ENCODE measurements at places on chromosomes 16 and 17.

- no peak for DNase-seq
Observed at GRCh38 chr17:32461498-32461852, 17.2 kb downstream of the PSMD11 start.

DNA sequence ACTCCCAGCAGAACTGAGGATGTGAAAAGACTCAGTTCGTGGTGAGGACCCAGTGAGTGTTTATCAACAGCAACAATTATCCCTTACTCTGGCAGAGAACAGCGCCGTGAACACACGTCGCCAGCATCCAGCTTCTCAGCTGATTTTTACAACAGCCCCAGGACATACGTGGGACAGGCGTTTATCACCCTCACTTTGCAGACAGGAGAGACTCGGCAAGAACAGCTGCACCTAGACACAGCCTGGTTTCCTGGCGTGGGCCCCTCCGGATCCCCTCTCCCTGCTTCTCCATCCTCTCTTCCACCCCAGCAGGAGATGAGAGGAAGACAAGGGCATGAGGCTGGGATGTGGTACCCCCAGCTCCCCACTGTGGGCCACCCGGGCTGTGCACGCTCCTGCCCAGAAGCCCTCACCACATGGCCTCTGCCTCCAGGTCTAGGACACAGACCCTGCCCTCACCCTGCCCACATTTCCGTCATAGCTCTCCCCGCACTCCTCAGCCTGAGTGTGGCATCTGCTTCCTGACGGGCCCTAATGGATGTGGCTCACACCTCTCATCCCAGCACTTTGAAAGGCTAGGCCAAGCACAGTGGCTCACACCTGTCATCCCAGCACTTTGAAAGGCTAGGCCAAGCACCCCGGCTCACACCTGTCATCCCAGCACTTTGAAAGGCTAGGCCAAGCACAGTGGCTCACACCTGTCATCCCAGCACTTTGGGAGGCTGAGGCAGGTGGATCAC is 17.5 kb downstream of the ABR start:
- DNase-seq, result no peak

- no peak for DNase-seq
Observed at GRCh38 chr16:11390573-11391495, 45.6 kb downstream of the RMI2 start.

- DNase-seq, result no peak
Observed at GRCh38 chr17:16046966-16047365, 47.3 kb downstream of the TTC19 start.

GRCh38 chr17:19533036-19533717 is 477 bp upstream of the SLC47A1 start:
- no peak for DNase-seq

GRCh38 chr17:27545562-27546229 is 85.3 kb upstream of the LGALS9 start:
- DNase-seq, result no peak

GRCh38 chr16:75320435-75320834 is 69.0 kb upstream of the BCAR1 start:
- no peak for DNase-seq

GRCh38 chr16:1075546-1075945 is 3.0 kb downstream of the SSTR5 start:
- DNase-seq, result no peak

GRCh38 chr17:44203731-44204440 is 4.2 kb upstream of the ATXN7L3 start:
- DNase-seq, result no peak

GRCh38 chr17:59846394-59847165 is 46.2 kb downstream of the TUBD1 start:
- peak; percentile 37 for DNase-seq

DNA sequence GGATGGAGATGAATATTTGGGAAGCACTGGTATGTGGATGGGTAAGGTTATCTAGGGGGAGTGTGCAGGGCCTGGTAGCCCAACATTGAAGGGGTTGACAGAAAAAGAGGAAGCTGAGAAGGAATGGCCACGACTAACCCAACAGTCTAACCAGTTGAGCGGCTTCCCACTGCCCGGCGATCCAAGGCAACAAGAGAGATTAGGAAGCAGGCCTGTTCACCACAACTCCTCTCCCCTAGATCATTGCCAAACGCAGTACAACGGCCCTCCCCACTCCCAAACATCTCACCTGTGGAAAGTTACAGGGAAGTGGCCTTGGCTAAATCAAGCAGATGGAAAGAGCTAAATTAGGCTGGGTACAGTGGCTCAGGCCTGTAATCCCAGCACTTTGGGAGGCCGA is 11.2 kb upstream of the RANGRF start:
- no peak for DNase-seq

- DNase-seq, result peak; percentile 96
Observed at GRCh38 chr17:7314719-7315569, at the start of gene GPS2. Gene GPS2 (minus strand): TSS chr17:7315360. CDS start chr17:7315052, 308 bp downstream.

GRCh38 chr17:36899250-36900159 is 37.8 kb upstream of the LHX1 start:
- DNase-seq, result no peak

- DNase-seq, result peak; percentile 47
Observed at GRCh38 chr16:16861546-16861945, 482.6 kb downstream of the NPIPA7 start.

GRCh38 chr16:1293921-1294656 is 15.3 kb upstream of the UBE2I start:
- no peak for DNase-seq

- DNase-seq, result no peak
Observed at GRCh38 chr16:78761427-78761826, 662.0 kb downstream of the WWOX start.

DNA sequence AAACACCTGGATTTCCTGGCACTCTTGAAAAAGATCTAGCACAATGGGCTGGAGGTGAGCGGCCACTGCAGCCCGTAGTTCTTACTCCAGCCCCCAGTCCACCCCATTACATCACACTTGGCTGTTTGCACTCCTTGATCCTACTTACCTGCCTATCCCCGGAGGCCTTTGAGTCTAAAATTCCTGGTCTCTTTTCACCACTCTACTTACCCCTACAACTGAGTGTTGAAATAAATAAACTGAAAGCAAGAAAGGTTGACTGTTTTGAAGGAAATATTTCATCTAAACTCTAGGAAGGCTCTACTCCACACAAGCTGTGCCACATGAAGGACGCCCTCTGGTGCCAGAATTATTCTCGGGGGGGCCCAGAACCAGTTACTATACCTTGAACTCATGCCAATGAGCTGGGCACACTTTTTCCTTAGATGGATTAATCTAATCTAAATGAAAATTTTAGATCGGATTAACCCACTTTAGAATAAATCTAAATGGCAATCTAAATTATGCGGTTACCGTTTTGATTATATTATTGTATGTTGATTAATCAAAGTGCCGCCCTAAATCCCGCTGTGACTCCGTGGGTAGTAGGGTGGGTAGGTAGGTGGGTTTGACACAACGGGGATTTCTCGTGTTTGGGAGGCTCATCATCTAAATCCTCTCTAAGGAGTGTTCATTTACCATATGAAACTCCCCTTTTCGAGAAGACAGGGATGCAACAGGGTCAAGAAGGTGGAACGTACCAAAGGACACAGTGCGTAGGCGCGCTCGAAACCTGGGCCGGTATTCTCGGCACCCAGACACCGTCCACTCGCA is 651 bp upstream of the EIF1 start:
- no peak for DNase-seq

GRCh38 chr17:20071824-20072691 is 62.9 kb downstream of the SPECC1 start:
- no peak for DNase-seq

DNA sequence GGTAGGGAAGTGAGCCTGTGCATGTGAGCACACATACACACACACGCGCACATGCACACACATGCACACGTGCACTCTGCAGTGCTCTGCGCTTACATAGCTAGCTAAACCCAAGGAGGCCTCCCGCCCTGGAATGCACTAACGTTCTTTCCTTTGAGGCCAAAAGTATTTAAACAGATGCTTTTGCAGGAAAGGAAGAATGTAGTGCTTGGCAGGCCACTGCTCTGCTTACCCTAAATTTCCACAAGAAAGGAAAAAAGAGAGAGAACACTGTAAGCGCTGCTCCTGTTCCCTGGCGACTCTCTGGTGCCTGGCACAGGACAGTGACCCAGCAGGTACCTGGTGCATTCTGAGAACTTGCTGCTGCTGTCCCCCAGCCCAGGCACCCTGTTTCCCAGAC is 31.3 kb upstream of the MRPS23 start:
- DNase-seq, result no peak

DNA sequence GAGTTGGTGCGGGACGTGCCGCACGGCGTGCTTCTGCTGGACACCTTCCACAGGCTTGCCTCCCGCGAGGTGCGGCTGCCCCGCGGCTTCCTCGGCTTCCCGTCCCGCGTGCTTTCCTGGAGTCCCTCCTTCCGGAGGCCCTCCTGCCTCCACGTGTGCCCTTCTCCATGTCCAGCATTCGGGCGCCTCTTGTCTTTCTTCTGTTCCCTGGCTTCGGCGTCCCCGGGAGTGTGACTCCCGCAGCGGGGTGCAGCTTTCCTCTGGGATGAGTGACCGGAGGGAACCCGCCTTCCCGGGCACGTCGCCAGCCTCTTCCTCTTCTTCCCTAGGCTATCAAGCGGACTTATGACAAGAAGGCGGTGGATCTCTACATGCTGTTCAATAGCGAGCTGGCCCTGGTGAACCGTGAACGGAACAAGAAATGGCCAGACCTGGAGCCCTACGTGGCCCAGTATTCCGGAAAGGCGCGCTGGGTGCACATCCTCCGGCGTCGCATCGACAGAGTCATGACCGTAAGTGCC is 23.0 kb downstream of the DNAH2 start:
- DNase-seq, result no peak

- no peak for DNase-seq
Observed at GRCh38 chr17:63841350-63842172, 924 bp downstream of the SMARCD2 start.

GRCh38 chr17:57584050-57584551 is 161.0 kb downstream of the CCDC182 start:
- no peak for DNase-seq

DNA sequence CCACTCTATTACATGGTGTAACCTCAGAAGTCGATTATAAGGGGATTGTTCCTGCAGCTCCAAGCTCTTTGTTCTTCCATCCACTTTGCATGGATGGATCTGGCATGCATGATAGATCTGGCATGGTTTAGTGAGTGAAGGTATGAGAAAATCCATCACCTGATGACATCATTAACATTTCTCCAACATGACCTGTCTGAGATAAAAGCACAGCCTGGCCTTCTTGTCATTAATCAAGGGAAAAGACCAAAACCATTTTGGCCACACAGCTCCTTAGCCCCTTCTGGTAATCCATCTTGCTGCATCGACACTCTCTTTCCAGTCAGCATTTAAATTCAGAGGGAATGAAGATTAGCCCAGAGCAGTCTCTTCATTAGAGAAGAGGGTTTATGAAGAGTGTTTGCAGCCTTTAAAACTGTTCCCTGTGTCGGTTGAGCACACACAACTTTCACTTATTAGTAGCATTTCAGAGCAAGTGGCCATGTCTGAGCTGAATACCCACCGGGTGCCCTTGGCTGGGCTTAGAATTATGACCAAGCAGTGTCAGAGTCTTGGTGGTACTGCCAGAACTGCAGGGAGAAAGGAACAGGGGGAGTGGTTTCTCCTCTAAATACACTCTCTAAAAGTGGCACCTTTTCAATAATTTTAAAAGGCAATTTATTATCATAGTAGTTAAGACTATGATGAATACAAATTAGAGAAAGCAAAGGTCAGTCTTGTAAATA is 246.0 kb downstream of the HAPSTR1 start:
- no peak for DNase-seq

- no peak for DNase-seq
Observed at GRCh38 chr17:37608351-37609169, 658 bp downstream of the SYNRG start.

DNA sequence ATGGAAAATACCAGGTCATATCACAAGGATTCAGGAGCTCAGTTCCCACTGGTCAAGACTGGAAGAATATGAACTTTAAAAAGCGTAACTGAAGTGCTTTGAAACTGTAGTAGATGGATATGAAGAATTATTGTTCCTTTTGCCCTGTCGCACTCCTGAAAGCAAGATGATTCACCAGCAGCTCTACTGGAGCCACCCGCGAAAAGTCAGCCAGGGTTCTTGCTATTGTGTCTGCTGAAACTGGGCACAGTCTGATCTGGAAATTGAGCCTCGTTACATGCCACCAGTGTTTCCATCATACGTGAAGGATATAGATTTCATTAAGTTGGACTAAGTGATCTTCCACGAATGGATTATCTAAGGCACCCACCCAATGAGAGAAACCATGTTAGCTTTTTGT is 16.6 kb downstream of the AP2B1 start:
- no peak for DNase-seq

DNA sequence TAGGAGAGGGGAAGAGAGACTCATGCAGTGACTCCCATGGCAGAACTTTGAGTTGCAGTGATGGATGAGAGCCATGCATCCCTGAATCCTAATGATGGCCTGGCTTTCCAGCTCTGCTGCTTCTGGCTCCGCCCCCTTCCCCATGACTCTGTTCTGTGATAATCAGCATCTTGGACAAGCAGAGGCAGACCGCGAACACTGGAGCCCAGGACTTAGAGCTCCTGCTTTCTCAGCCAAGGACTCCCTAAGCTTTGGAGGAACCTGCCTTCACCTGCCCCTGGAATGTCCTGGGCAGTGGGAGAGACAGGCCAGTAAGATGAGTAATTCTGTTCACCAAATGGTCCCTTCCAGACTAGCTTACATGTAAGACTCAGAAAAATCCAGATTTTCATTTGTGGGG is 12.5 kb downstream of the CCDC92B start:
- DNase-seq, result no peak

- DNase-seq, result no peak
Observed at GRCh38 chr16:10646581-10647263, 48.0 kb downstream of the TEKT5 start.

DNA sequence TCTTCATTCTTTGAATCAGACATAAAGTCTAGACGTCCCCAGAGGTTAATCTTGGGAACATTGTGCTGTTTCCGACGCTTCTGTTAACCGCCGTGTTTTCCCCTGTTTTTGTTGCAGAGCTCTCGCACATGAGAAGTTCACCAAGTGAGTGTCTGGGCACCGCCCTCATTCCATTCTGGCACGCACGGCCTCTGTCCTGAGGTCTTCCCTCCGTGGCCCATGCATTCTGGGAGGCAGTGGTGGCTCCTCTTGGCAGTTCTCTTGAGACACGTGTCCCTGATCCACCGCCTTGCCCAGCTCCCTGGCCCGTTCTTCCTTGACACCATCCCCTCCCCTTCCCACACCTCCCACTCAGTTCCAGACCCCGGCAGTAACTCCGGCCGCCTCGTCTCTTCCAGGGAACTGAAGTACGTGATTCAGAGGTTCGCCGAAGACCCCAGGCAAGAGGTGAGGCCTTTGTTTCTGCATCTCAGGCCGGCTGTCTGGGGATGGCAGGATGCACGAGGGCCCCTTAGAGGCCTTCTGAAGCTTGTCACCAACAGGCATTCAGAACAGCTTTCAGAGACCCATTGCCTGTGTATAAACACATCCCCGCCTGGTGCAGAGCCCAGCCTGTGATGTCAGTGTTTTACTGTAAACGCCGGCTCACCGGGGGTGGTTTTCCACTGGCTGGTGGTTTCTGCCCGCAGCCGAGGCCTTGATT is 85.9 kb upstream of the PLCG2 start:
- no peak for DNase-seq

DNA sequence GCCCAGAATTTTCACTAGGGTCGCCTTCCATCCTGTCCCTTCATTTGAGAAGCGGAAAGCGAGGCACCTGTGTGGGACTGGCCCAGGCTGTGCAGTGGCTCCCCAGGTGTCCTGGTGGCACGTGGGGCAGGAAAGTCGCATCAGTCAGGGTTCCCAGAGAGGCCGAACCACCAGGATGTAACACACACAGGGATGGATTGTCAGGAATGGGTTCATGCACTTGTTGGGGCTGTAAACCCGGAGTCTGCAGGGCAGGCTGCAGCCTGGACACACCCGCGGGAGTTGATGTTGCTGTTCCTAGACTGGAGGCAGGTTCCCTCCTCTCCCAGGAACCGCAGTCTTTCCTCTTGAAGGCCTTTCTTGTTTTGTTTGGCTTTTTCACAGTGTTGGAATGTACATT is 30.7 kb upstream of the RPTOR start:
- no peak for DNase-seq

All from memory B cell (primary cell).